ENCODE measurements at places on chromosomes 2 and 18.

DNA sequence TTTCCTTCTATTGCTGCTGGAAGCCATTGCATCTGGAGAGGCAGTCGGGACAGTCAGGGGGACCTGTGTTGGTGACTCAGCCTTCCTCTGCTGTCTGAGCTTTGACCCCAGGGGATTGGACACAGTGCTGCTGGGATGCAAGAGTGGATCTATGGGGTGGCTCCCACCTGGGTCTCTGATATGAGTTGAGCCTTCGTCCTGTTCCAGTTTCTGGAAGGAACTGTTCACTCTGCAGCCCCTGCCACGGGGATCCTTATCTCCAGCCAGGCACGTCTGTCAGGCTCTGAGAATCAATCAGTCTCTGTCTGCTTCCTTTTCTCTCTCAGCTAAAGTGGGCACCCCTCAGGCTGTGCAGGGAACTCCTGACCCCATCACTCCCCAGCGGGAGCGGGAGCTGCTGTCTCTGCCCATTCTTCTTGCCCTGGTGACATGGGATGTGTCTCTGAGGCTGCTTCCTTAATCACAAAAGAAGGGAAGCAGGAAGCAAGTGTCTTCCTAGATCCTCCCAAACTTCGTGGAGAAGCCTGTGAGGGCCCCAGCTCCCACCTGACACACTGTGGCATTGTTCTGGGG is 51.7 kb downstream of the ARHGAP28 start:
- no peak for DNase-seq

GRCh38 chr2:17610521-17610920 is 70.0 kb downstream of the VSNL1 start:
- DNase-seq, result no peak

DNA sequence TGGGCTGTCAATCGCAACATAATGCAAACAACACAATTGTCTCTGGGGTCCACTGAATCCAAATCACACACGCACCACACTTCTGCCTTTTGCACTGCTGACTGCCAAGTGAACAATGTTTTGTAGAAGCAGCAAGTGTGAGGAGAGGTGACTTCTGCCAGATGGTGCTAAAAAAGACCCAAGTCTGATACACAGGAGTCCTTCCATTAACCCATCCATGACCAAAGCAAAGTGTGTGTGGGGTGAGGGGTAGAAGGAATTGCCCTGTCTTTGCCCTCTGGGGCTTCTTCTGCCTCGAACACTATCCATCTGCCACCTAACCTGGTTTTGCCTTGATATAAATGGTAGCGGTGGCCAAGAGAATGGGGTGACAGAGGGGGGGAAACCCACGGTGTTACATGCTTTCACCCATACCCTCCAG is 50.0 kb downstream of the C2orf42 start:
- DNase-seq, result no peak

- DNase-seq, result no peak
These were observed 70.4 kb downstream of the APLF start for GRCh38 chr2:68537809-68538208.

DNA sequence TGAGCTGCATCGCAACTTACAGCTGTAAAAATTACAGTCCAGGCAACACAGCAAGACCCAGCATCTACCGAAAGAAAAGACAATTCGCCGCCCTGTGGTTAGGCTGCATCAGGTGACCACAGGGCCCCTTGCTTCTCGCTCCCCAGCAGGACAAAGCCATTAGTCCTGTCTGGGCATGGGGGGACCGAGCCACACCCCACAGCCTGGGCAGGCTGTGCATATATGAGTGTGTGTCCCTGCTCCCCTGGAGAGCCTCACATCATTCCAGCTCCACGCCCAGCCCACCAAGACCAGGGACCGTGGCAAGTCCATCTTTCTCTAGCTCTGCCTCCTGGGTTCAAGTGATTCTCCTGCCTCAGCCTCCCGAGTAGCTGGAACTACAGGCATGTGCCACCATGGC is 33.9 kb downstream of the SNORC start:
- DNase-seq, result no peak

DNA sequence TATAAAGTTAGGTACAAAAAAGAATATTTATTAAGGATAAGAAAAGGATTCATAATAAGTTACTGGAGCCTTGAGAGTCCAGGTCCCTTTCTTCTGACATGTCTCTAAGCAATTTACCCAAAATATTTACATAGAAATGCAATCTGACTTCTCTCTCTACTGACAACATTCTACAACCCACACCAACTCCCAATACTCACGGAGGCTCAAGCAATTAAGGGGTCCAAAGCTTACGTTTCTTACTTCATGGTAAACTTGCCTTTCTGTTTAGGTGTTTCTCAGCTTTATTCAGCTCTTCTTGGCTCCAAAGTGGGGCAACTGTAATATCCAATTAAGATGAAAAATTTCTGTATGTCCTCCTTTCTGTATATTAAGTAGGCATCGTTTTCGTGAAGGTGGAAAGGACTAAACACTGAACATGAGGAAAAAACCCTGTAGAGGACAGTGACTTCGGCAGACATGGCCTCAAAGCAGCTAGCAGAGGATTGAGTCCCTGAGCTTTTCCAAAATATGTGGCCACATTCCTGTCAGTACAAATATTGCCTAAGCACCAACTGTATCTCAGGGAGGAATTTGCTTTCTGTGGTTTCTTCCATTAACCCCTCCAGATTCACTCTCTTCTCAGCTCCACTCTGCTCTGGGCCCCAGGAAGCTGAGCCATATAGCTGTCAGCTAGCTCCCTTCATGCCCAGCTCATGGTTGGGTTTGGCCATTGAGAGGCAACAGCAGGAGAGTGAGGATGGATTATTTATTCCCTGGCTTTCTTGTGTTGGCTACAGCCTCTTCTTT is 67.9 kb upstream of the GLS start:
- no peak for DNase-seq
